ENCODE measurements at places on chromosomes 2 and 18.

DNA sequence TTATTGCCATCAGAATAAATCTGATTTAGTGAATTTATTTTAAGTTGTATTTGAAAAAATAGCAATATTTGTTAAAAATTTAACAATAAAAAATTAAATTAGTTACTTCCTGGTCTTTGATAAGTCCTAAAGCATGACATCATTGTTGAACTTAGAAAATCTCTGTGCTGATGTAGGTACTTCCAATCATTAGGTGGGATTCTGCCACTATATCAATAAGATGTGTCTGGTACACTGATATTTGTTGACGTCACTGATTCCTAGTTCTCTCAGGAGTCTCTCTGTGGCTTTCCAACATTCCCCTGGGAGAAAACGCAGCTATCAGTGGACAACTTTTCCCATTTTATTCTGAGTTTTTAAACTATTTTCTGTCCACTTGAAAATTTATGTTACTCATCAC is 143.5 kb downstream of the GALNT13 start:
- no peak for DNase-seq

GRCh38 chr2:149087751-149088150 is 49.3 kb downstream of the LYPD6B start:
- no peak for DNase-seq

DNA sequence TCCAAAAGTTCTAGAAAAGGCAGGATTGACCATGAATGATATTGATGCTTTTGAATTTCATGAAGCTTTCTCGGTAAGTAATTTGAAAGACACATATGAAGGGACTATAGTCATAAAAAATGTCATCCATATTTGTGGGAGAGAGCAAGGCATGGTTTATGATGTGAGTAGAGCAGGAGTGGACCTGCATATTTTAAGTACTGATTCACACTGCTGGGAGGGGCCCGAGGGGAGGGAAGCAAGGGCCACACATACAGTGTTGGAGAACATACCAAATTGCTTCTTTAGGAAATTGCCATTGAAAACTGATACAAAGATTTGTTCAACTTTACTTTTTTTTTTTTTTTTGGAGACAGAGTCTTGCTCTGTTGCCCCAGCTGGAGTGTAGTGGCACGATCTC is 39.4 kb downstream of the HADHB start:
- no peak for DNase-seq

GRCh38 chr2:11373096-11373495 is 28.7 kb upstream of the ROCK2 start:
- no peak for DNase-seq

- no peak for DNase-seq
Observed at GRCh38 chr2:68423966-68424650, 43.0 kb downstream of the FBXO48 start.

DNA sequence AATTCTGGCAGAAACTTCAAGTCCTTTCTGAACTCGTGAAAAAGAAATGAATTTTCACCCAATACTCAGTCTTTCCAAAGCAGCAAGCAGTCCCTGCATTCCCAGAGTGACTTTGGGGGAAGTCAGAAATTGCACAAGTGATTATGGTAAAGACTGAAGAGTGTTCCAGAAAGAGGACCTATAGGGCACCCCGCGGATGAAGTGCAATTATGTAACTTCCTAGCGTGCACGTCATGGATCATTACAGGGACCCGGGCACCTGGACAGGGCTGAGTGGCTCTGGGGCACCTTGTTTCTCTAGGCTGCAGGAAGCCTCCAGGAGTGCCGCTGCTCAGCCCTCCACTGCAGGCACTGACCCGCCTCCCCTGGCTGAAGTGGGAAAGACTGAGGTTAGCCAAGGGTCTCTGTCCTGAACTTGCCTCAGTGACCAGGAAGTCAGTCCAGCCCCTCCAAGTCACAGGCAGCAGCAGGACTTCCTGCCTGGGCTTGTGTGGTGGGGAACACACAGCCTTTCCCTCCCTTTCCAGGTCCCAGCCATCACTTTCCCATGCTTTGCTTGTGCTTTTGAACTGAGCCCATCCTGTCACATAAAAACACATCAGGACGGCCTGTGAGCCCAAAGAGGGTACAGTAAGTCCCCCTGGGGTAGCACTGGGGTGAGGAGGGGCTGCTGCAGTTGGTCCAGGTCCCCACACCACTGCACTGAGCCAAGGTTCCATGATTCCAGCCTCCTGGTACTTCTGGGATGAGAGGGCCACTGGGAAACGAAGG is 19.8 kb downstream of the TMEM185B start:
- no peak for DNase-seq

- no peak for DNase-seq
Observed at GRCh38 chr18:76725445-76725844, 96.9 kb upstream of the ZNF236 start.

- no peak for DNase-seq
Observed at GRCh38 chr2:146939991-146940685, 904.7 kb upstream of the ACVR2A start.

- no peak for DNase-seq
Observed at GRCh38 chr18:50847192-50847591, 27.4 kb upstream of the MRO start.

GRCh38 chr2:175169191-175169590 is 1.2 kb upstream of the ATF2 start:
- DNase-seq = no peak

DNA sequence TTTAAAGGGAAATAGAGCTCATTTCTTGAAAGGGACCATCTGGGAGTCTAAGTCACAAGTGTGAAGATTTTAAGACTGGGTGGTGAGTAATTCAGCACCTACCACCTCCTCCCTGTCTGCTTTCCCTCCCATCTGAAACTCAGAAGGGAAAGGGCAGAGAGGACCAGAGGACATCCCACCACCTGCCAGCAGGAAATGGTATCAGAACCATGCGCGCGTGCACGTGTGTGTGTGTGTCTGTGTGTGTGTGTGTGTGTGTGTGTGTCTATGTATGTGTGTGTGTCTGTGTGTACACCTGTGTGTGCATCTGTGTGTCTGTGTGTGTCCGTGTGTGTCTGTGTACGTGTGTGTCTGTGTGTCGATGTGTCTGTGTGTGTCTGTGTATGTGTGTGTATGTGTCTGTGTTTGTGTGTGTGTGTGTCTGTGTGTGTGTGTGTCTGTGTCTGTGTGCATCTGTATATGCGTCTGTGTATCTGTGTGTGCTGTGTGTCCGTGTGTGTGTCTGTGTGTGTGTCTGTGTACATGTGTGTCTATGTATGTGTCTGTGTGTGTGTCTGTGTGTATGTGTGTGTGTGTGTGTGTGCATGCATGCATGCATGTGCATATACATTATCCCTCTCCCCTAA is 76.8 kb downstream of the ZFP36L2 start:
- peak; percentile 74 for DNase-seq

DNA sequence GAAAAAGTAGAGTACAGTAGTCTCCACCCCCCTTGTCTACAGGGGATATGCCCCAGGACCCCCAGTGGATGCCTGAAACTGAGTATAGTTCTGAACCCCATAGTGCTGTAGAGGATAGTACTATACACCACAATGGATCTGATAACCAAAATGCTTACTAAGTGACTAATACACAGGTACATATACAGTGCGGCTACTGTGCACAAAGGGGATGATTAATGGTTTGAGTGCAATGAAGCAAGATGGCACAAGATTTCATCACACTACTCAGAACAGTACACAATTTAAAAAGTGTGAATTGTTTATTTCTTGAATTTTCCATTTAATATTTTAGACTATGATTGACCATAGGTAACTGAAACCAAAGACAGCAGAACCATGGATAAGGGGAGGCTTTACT is 446.9 kb upstream of the NRP2 start:
- DNase-seq = no peak

DNA sequence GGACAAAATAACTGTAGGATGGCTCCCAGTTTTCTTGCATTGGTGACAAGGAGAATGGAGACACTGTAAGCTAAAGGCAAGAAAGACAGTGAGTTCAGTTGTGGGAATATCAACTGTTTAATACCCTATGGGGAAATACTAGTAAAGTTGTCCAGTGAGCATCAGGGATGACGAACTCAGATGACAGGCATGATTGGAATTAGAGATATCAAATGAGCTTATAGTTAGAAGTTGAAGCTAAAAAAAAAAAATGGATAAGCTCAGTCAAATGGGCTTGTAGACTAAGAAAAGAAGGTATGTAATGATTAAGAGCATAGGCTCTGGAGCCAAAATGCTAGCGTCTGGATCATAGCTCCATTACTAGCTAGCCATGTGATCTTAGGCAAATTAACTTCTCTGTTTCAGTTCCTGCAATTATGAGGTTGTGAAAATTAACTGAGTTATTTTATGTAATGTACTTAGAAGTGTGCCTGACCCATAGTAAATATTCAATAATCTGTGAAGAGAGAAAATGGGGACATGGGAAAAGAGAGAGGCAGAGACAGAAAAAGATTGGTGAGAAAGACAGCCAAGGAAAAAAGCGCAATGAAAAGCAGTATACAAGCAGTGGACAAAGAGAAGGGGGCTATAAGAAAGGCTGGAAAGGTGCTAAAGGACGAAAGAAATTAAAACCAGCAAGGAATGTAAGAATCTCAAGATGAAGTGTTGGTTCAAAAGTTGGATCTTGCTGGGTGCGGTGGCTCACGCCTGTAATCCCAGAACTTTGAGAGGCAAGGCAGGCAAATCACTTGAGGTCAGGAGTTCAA is 95.7 kb upstream of the SLC39A10 start:
- DNase-seq = no peak

DNA sequence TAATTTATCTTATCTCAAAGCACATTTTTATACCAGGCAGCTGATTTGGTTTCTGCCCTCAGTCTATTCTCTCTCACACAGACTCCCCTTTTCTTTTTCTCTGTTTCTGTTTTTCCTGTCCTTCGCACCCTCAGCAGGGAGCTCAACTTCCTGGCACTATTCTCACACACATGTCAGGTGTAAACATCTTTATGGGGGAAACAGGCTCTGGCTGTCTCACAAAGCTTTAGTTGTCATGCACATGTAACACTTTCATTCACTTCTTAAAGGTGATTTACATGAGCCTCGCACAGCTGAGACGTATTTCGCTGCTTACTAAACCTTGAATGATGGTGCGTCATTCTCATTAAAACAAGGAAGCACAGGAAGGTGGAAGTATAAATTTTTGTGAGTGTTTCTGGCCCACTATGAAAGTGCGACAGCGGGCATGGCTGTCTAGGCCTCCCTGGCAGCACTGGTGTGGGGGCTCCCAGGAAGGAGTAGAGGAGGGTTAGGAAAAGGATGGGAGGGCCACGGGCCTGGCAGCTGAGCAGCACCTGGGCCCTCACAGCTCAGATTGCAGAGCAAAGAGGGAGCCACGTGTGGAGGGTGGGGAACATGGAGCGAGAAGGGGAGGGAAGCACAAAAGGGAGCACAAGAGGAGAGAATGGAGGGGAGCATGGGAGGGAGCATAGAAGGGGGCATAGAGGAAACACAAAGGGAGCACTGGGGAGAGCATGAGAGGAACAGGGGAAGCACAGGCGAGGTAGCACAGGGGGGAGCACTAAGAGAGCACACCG is 46.2 kb upstream of the SNTG2 start:
- DNase-seq = no peak

- no peak for DNase-seq
Observed at GRCh38 chr2:17583166-17583565, 42.7 kb downstream of the VSNL1 start.

DNA sequence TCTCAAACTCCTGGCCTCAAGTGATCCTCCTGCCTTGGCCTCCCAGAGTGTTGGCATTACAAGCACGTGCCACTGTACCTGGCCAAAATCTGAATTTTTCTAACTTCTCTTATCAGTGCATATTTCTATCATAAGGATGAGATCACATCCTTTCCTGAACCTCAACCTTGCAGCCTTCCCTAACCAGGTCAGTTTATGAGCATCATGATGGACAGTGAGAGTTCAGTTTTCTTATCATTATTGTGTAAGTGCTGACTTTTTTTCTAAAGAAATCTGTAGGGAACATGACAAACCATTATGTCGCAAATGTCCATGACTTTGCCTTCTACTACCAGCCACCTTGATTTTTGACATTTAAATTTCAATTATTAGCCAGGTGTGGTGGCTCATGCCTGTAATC is 31.5 kb downstream of the MRPL33 start:
- DNase-seq = no peak

GRCh38 chr2:202060218-202060617 is 12.8 kb upstream of the KIAA2012 start:
- DNase-seq = no peak

GRCh38 chr2:239157771-239158170 is 243.0 kb downstream of the HDAC4 start:
- peak; percentile 20 for DNase-seq

- no peak for DNase-seq
Observed at GRCh38 chr2:189522435-189523151, 58.0 kb downstream of the SLC40A1 start.

DNA sequence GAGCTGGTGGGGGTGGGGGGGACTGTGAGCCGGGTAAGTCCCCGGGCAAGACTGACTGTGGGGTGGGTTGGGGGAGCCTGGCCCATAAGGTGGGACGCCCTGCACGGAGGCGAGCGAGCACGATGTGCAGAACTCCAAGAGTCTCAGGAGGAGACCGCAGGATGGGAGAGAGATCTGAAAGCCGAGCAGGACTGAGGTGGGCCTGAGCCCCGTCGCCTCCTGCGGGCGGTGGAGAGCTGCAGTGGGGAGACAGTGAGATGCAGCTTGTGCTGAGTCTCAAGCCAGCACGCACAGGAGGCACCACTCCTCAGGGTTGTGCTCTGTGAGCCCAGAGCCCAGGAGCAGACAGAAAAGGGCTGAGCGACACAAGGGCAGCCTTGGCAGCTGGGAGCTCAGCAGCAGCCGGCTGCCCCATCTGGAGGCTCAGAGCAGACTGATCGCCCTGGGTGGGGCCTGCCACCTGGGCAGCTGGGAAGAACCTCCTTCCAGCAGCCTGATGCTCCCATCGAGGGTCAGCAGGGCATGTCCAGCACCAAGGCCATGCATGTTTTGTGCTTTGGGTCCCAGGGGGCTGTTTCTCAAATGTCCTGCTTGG is 15.9 kb downstream of the ARHGEF4 start:
- DNase-seq = no peak

- no peak for DNase-seq
Observed at GRCh38 chr2:29744976-29745375, 176.4 kb downstream of the ALK start.

GRCh38 chr2:133077269-133077822 is 407.3 kb upstream of the LYPD1 start:
- DNase-seq = no peak

- DNase-seq = no peak
Observed at GRCh38 chr2:43041173-43041591, 185.2 kb downstream of the ZFP36L2 start.

GRCh38 chr2:204971206-204971907 is 426.1 kb downstream of the PARD3B start:
- no peak for DNase-seq

DNA sequence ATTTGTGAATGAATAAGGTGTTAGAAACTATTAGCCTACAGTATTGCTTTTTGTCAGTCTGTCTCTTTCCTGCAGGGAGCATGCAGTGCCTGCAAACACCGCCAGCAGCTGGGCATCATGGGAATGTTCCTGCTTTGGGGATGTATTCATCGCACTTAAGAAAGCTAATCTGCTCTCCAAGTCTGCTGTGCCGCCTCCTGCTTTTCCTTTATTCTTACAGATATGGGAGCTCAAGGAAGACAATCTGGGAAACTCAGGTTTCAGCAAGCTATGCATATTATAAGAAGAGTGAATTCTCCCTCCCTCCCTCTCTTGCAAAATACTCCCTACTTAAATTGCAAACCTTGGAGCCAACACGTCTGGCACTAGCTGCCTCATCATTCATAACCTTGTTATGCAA is 479.2 kb upstream of the ACVR2A start:
- DNase-seq = no peak
